ENCODE measurements at places on chromosomes 16 and 17.

GRCh38 chr16:7509963-7510601, 177.4 kb downstream of the RBFOX1 start:
- no peak for DNase-seq

DNA sequence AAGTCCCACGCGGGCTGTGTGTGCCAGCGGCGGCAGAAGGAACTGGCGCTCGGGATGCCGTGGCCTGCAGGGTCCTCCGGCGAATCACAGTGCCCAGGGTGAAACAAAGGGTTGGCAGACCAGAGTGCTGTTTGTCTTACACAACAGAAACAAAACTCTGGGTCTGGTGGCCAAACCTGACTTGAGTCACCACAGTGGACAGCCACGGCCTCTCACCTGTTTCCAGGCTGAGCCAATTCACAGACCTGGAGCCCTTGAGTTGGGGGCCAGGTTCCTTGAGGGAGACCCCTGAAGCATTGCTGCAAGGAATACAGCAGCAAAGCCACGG, 2.1 kb upstream of the CHMP6 start:
- no peak for DNase-seq

DNA sequence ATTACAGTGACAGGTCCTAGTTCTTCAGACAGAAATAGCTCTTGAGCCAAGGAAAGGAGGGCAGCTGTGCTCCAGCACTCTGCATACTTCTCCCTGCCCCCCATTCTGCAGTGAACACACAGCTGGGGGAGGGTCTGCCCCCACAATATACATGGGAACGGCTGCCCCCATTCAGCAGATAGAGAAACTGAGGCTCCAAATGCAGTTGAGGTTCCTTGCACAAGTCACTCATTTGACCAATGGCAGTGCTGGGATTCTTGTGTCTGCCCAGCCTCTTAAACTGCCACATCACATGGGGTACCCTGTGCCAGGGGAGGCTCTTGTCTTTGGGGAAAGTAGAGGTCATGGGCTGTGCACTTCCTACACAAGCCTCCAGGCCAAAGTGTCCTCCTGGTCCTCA, 10.9 kb upstream of the PDP2 start:
- no peak for DNase-seq

DNA sequence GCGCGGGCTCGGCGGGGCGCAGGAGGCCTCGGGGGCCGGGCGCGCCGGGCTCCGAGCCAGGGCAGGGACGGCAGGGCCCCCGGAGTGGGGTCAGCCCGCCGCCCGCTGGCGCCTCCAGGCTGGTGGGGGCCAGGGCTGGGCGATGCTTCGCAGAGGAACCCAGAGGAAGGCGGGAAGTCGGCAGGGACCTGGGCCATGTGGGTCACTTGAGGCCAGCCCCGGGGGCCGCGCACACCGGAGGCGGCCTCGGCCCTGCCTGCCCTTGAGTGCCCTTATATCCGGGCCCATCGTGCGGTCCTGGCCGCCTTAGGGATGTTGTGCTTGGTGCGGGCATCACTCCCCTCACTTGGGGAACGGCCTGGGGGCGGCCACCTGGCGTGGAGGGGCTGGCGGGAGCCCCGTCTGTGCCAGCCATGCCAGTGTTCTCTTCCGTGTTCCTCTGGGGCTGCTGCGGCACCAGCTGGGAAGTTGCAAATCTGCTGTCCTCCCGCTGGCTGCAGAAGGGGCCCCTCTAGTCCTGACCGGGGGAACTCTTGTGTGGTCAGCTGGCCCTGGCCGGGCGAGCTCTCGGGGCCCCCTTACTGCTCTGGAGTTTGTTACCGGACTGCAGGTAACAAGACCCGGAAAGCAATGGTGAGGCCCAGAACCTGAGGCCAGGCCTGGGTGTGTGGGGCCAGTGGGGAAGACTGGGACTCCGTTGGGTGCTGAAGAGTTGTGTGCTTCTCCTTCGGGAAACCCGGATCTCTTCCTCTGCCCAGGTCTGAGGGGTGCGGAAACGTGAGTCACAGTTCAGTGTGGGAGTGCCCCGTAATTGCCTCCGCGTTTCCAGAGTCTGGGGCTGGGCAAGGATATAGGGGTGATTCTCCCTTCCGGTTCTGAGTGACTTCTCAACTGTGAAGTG, 849 bp downstream of the CAPN15 start:
- DNase-seq, result peak; percentile 44

- no peak for DNase-seq
These were observed 16.6 kb downstream of the ENDOV start for GRCh38 chr17:80431246-80432195.

DNA sequence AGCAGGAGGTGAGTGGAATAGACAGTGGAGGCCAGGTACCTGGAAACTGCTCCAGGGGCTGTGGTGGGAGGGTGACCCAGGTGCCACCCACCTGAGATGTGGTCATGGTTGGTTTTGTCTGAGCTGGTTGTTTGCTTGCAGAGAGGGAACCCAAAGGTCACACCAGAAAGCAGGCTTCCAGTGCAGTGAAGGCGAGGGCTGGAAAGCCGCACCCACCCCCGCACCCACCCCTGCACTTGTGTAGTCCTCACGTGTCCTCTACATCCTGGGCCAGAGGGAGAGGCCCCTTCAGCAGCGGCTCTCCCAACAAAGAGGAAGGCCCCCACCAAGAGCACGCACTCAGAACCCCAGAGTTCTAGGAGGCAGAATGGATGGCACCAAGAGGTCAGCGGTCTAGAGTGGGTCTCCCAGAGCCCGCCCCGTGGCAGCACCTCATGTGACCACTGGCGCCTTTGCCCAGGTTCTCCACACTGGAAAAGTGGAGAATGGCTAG, 92.6 kb upstream of the CBX4 start:
- no peak for DNase-seq

- peak; percentile 59 for DNase-seq
These were observed 16.9 kb downstream of the GRIN2C start for GRCh38 chr17:74842599-74843351.

Data from OCI-M1 (cell line).